ENCODE measurements at places on chromosomes 4 and X. TPM values are rescaled to one million over a fixed set of nuclear protein-coding genes. Genes with fewer than 3 reads are reported as not detected.

Gene CXorf49
- not detected for total RNA-seq

Gene PITX2
- total RNA-seq, result not detected

Gene RRH
- 0.34 TPM for total RNA-seq

Gene TMEM164
- 39.8 TPM for total RNA-seq

Gene SLC10A4
- total RNA-seq, result not detected

Gene NCAPG
- total RNA-seq, result 0.33 TPM

Gene NPY2R
- total RNA-seq, result not detected

Gene GLRA2
- not detected for total RNA-seq

Gene LRCH2
- 6.0 TPM for total RNA-seq

Gene FAM133A
- 0.57 TPM for total RNA-seq

Gene SPANXN4
- not detected for total RNA-seq

Gene NEIL3
- 0.66 TPM for total RNA-seq
